ENCODE measurements at places on chromosomes 3 and 15.

GRCh38 chr3:155088706-155089345 is 8.7 kb downstream of the MME start:
- DNase-seq = no peak

DNA sequence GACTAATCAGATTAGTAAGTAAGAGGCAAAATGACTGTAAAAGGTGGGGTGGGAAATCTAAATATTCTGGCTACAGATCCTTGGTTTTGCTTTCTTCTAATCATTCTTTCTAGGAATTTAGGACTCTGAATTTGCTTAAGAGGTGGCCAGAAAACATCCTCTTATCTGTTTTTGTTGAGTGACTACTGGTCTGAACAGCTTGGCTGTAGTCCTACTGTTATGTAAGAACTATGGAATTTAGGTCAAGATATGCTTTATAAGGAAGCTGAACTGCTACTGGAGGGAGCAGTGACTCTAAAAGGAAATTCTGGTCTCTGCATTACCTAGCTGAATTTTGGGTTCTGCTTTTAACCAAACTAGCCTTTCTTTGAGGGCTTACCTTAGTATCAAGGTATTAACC is 33.5 kb upstream of the CSPG5 start:
- DNase-seq = no peak

DNA sequence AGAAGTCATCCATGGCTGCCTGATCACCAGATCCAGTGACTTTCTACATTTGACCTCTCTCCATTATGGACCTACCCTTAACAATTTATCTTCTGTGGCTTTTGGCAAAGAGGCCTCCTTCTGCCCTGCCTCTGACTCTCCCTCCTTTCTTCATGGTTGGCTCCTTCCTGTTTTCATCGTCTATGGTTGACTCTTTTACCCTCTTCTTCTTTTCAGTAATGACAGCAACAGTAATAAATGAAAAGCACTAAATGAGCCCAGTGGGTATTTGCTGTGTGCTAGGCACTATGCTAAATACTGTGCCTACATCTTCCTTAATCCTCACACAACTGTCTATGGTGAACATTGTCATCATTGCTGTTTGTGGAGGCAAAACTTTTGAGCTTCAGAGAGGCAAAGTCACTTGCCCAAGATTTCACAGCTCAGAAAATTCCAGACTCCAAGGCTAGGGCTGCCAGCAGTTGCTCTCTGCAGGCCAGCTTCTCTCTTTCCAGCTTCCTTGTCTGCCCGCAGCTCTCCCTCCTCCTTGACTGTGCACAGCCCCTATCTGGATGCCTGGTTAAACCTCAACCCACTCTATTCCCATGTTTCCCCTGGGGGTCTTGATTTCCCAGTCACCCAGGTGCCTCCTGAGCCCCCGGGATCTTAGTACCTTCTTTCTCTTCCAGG is 24.6 kb downstream of the ITPR1 start:
- no peak for DNase-seq

GRCh38 chr15:94252223-94252766 is 20.9 kb downstream of the MCTP2 start:
- no peak for DNase-seq

DNA sequence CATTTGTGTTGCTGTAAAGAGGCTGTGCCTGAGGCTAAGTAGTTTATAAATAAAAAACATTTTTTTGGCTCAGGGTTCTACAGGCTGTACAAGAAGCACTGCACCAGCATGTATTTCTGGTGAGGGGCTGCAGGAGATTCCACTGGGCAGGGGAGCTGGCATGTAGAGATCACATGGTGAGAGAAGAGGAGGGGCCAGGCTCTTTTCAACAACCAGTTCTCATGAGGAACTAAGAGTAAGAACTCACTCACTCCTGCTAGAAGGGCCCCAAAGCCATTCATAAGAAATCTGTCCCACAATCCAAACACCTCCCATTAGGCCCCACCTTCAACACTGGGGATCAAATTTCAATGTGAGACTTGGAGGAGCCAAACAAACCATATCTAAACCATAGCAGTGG is 214.9 kb upstream of the LMCD1 start:
- no peak for DNase-seq

DNA sequence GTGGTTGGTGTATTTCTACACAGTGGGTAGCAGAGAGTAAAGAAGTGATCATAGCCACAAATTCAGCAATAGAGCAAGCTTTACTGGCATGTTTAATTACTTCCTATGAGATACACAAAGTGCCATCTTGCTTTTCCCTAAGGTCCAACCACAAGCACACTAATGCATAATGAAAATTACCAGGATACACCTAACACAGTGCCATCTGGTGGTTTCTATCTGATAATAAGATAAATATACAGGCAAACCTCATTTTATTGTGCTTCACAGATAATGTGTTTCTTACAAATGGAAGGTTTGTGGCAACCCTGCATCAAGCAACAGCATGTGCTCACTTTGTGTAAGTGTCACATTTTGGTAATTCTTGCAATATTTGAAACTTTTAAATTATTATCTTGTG is 223.0 kb downstream of the NSUN3 start:
- DNase-seq = peak; percentile 43

GRCh38 chr3:15404767-15405166 is 22.6 kb downstream of the METTL6 start:
- DNase-seq = no peak

GRCh38 chr3:63458405-63458804 is 180.3 kb downstream of the SYNPR start:
- DNase-seq = no peak
